H9 (cell line): ENCODE measurements at places on chromosomes 11 and 22. TPM values are rescaled to one million over a fixed set of nuclear protein-coding genes. Genes with fewer than 3 reads are reported as not detected.

TM7SF2 gene
- 74.8 and 76.1 TPM in 2 replicates for total RNA-seq

DNA sequence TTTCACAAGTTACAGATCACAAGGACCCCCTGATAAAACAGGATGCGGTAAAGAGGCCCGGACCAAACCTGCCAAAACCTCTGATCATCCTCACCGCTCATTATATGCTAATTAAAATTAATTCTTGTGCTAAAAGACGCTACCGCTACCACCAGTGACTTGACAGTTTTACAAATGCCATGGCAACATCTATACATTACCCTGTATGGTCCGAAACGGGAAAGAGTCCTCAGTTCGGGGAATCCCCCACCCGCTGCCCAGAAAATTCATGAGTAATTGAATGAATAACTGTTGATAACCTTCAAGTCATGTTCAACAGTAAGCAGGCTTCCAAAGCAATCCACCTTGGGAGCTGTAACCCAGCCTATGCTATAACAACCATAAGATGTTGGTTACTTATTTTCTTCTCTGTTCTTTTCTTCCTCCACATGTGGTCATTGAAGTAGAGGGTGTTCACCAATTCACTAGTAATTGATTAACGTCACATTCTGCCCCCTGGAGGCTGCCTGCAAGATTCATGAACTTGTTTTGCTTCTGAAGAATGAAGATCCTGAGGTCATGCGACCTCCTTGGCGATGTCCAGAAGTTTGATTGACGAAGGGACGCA, 20.6 kb downstream of the APOBEC3H start:
- peak; percentile 62 for DNase-seq

INS gene
- total RNA-seq: not detected in 2 replicates

SHANK3 gene
- 8.4 and 8.7 TPM in 2 replicates for total RNA-seq

- DNase-seq: no peak
These were observed 281.8 kb downstream of the ETS1 start for GRCh38 chr11:128305588-128305987.

DNA sequence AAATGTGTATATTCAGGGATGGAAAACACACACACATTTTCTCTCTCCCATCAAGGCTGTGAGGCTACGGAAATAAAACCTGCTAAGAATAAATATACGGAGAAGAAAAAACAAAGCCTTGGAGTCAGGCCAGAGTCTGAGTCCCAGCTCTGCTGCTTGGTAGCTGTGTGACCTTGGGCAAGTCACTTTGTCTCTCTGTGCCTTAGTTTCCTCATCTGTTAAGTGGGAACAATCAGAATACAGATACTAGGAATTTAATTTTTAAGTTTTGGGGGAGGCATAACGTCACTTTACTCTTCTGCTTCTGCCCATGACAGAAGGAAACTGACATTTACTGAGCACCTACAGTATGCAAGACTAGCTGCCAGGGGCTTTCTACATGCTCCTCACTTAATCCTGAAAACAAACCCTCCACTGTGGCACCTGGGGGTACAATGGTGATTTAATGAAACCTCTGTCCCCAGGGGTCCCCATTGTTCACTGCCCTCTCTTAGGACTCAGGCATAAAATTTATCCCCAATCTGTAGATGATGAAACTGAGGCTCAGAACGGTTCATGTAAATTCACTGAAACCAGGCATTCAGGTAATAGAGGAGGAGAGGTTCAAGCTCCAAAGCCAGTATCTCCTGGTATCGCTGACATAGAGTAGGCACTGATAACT, 131.9 kb upstream of the SERPIND1 start:
- no peak for DNase-seq

GRCh38 chr11:125990244-125990643, 44.4 kb downstream of the VSIG10L2 start:
- DNase-seq: no peak

DNA sequence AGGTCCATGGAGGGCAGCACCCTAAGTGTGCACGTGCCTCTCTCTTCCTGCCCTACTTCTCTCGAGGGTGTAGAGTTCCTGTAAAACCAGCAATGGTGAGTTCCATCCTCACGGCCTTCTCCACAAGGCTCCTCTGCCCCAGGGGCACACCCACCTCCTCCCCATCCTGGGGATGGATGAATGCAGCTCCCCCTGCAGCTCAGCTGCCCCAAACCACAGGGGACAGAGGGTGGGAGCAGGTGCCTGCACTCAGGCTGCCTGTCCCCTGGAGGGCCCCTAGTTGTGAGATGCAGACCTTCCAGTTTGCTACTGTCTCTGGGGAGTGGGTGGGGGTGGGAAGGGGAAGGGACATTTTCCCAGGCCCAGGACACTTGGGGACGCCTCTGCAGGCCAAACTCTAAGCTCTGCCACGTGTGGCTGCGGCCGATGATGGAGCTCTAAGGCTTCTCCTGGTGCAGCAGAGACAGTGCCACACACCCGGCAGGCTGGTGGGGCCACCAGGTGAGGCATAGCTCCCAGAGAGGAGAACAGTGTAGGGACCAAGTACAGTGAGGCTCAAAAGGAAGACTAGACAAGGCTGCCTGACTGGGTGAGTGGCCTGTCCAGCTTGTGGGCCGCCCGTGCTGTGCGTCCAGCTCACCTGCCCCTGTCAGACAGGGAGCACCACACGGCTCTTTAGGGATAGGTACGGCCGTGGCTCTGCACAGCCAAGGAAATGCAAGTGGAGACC, 540.9 kb downstream of the TBC1D22A start:
- DNase-seq: no peak

DNA sequence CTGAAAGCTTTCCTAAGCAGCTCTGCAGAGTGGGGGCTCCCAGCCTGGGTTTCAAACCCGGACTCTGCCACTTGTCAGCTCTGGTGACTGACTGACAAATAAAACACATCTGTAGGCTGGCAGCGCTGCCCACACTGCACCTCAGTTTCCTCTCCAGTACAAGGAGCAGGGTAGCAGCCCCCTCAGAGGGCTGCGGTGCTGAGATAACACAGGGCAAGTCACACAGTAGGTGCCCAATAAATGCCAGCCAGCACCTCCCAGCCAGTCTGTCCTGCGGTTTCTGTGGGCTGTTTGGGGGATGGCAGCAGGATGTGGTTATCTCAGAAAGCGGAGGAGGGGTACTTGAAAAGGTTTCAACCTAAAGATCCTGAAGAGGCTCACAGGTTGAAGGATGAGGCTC, 1.5 kb downstream of the SYT12 start:
- DNase-seq: no peak

DNA sequence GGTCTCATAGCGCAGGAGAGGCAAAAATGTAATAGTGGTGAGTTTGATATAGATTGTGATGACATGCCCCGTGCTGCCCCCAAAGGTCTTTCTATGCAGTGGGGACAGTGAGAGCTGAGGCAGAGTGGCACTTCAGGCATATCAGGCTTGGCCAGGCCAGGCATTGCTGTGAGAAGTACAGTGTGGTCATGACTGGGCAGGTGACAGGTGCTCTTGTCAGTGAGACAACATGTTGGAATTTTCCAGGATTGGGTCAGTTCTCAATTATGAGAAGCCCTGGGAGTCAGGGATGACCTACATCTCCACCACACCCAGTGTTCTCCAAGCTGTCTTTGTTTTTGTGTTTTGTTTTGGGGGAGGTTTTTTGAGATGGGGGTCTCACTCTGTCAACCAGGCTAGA, 3.7 kb downstream of the SNAP29 start:
- no peak for DNase-seq

GRCh38 chr11:45152740-45153595, 6.5 kb downstream of the PRDM11 start:
- peak; percentile 24 for DNase-seq

- DNase-seq: no peak
These were observed 84.7 kb downstream of the MAML2 start for GRCh38 chr11:96257972-96258934.

GRCh38 chr11:72871119-72871518, 56.9 kb downstream of the ATG16L2 start:
- no peak for DNase-seq

TEX12 gene
- 0.22 and 0.31 TPM in 2 replicates for total RNA-seq

- no peak for DNase-seq
These were observed 351.5 kb downstream of the BRD1 start for GRCh38 chr22:49476176-49476575.

- DNase-seq: no peak
These were observed 883.5 kb downstream of the TBC1D22A start for GRCh38 chr22:47645923-47646322.

GRCh38 chr22:40008726-40009291, 14.1 kb downstream of the FAM83F start:
- no peak for DNase-seq

TREH gene
- not detected in 2 replicates for total RNA-seq

- DNase-seq: no peak
These were observed 9.8 kb downstream of the RPL27A start for GRCh38 chr11:8692417-8692816.

- DNase-seq: no peak
These were observed 10.5 kb downstream of the STARD10 start for GRCh38 chr11:72783144-72783905.

PPP2R5B gene
- total RNA-seq: 5.0 and 6.3 TPM in 2 replicates

GRCh38 chr22:17303840-17304779, 65.2 kb upstream of the CECR2 start:
- no peak for DNase-seq

DNA sequence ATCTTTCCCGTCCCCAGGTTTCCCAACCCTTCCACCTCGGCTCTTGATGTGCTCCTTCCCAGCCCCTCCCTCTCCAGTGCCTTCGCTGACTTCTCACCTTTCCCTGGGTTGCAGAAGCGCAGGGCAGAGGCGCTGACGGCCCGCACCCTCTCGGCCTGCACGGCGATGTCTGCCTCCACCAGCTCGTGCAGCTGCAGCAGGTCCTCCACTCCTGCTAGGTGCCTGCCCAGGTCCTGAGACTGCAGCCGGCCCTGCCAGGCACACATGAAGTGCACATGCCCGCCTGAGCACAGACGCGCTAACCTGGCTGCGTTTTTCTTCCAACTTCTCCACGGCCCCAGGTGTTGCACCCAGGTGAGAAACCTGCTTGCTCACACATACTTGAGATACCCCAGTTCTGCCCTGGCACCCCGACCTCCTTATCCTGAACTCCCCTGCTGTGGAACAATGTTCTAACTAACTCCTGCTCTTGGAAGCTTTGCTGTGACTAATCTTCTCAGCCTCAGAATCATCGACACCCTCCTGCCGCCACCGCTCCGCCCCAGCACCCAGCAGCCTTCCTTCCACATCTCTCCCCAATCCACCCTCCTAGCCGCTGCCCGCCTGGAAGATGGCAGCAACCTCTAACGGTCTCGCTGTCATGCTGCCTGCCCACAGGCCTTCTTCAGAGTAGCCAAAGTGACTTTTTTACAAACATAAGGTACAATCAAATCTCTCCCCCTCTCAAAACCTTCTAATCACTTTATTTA, 23.3 kb downstream of the SPTBN2 start:
- DNase-seq: no peak

DNA sequence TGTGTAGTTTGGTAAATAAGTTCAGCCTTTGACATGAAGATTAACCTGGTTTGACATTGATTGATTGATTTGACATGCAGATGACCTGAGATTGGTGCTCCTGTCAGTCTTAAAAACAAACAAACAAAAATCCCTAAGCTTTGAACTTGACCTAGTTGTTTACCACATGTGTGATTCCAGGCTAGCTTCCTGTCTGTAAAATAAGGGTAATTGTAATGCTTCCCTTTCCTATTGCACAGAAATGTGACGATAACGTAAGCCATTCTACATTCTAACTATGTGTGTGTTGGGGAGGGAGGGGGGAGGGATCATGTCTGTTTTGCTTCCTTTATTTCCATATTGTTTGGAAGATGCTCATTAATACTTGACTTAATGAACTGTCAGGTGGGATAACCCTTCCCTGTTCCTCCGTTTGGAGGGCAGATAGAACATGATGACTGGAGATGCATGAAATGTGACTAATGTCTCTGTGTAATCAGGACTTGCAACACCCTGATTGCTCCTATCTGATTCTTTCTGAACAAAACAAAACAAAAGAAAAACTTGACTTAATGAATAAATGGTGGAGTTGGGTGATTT, 106.1 kb upstream of the CLMP start:
- DNase-seq: no peak

DNA sequence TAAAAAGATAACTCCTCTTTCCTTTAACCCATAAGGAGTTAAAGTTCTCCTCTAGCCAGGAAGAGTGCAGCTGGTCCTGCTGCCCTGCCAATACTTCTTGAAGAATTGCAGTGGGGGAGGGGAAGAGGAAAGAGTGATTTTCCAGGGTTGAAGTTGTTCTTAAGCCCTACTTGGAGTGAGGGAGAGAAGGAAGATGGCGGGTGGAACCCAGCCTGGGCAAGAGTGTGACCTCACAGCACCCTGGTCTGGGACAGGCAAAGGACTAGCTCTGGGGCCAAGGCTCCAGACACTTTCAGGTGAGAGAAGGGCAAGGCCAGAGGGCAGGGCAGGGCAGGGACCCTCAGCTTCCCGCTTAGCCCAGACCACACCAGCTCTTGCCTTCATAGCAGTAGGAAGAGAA, 6.6 kb downstream of the TNKS1BP1 start:
- DNase-seq: no peak

- DNase-seq: no peak
These were observed 80.7 kb downstream of the PACS1 start for GRCh38 chr11:66150725-66151124.

DNA sequence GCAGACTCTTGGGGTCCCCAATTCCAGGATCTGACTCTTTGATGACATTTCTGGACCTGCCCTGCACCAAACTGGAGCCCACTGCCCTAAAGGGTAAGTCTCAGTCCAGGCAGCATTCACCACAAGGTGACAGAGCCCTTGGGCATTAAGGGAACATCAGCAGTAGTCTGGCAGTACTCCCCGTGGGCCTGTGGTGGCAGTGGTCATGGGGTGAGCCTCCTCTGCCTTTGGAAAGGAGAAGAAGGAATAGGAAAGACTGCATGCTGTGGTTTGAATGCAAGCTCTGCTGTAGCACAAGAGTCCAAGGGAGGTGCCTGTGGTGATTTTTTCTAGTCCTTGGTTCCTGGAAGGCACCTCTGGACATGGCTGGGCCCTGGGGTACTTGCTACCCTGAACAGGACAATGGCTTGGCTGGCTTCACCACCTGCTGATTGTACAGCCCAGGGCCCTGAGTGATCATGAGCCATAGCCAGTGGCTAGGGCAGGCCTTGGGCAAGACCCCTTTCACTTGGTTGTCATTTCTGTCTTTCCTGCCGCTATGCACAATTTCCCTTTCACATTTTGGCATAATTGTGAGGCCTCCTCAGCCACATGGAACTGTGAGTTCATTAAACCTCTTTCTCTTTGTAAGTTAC, 160.7 kb upstream of the GRIA4 start:
- DNase-seq: no peak

DNA sequence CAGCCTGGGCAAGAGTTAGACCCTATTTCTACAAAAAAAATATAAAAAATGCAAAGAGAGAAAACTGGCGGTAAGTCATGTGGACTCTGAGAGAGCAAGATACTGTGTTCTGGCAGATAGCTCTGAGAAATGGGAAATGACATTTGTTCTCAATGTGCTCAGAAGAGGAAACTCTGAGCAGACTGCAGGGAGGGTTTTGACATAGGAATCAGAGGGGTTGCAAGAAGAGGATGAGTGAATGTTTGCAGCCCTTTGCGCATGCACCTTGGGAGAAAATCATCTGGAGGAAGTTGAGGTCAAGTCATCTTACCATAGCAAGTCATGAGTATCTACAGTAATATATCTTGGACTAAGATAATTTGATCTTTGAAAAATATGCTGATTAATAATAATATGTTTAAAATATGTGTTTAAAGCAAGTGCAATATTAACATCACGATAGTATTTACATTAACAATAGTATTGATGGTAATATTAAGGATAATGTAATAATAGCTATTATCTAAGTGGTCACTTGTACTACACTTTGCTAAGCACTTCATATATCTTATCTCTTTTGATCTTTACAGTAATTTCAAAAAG, 2.6 kb downstream of the ACER3 start:
- DNase-seq: no peak

- DNase-seq: no peak
These were observed 11.4 kb downstream of the KDELR3 start for GRCh38 chr22:38479096-38479837.

GRCh38 chr11:102196816-102197215, 86.6 kb downstream of the YAP1 start:
- no peak for DNase-seq
